ENCODE measurements at places on chromosomes 4 and X.

GRCh38 chrX:13875572-13875971 is 58.7 kb upstream of the GPM6B start:
- H3K4me3 ChIP-seq, result no peak overlapping the region
- H3K27ac ChIP-seq, result no peak overlapping the region
- no peaks in the 10 kb centered on the region for H3K36me3 ChIP-seq
- H3K4me1 ChIP-seq, result no peaks in the 10 kb centered on the region
- no peak for DNase-seq

DNA sequence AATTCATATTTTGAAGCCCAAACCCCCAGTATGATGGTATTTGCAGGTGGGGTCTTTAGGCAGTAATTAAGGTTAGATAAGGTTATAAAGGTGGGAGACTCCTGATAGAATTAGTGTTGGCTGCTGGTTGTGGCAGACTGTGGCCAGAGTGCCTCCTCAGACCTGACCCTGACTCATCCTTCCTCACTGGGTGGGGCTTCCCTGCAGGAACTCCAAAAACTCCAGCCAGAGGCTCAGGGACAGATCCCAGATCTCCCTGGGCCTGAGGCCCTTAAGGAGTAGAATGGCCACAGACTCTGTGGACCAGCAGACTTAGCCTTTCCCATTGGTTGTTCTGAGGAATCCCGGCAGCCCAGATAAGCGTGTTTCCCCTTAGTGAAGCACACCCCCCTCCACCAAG is 463.0 kb upstream of the CPEB2 start:
- H3K27ac ChIP-seq, result no peak overlapping the region
- H3K27me3 ChIP-seq, result peaks cover 10% of the 10 kb centered on the region
- no peak for DNase-seq
- no peak overlapping the region for H3K4me3 ChIP-seq
- H3K4me1 ChIP-seq, result no peaks in the 10 kb centered on the region

DNA sequence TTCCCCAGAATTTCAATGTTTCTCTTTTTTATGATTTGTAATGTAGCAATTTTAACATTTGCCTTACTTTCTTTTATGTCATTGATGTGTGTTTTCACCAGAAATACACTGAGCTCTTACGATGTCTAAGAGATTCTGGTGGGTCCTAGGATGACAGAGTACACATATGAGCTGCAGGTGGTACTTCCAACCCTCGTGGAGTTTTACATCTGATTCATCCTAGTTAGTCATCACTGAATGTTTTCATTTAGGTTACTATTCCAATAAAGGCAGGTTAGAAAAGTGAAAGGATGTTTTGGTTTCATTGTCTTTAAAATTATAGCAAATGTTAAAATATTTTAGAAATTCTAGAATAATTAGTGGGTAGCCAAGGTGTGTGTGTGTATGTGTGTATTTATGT is 605.9 kb downstream of the ADGRL3 start:
- no peaks in the 10 kb centered on the region for H3K4me1 ChIP-seq
- no peak overlapping the region for H3K27ac ChIP-seq
- no peak overlapping the region for H3K4me3 ChIP-seq
- no peaks in the 10 kb centered on the region for H3K36me3 ChIP-seq
- no peak for DNase-seq

GRCh38 chr4:13597141-13597540 is 30.4 kb downstream of the BOD1L1 start:
- DNase-seq, result no peak
- no peak overlapping the region for H3K4me3 ChIP-seq
- H3K4me1 ChIP-seq, result no peaks in the 10 kb centered on the region
- no peak overlapping the region for H3K27ac ChIP-seq
- no peaks in the 10 kb centered on the region for H3K27me3 ChIP-seq
- H3K36me3 ChIP-seq, result peaks cover 23% of the 10 kb centered on the region

- H3K36me3 ChIP-seq, result no peaks in the 10 kb centered on the region
- peaks cover 43% of the 10 kb centered on the region for H3K27me3 ChIP-seq
- H3K4me3 ChIP-seq, result peak overlapping the region; percentile 66
- no peak overlapping the region for H3K27ac ChIP-seq
- DNase-seq, result peak; percentile 70
- H3K4me1 ChIP-seq, result peaks cover 8% of the 10 kb centered on the region
Measured at GRCh38 chr4:37453281-37453998, 208.9 kb downstream of the NWD2 start.

- no peak for DNase-seq
- peaks cover 7% of the 10 kb centered on the region for H3K4me1 ChIP-seq
- no peak overlapping the region for H3K27ac ChIP-seq
Measured at GRCh38 chrX:10622197-10622596, 1.8 kb upstream of the MID1 start.

GRCh38 chrX:140664939-140665338 is 44.6 kb upstream of the LINC00632 start:
- H3K36me3 ChIP-seq, result no peaks in the 10 kb centered on the region
- DNase-seq, result no peak
- no peaks in the 10 kb centered on the region for H3K4me1 ChIP-seq
- no peak overlapping the region for H3K4me3 ChIP-seq

DNA sequence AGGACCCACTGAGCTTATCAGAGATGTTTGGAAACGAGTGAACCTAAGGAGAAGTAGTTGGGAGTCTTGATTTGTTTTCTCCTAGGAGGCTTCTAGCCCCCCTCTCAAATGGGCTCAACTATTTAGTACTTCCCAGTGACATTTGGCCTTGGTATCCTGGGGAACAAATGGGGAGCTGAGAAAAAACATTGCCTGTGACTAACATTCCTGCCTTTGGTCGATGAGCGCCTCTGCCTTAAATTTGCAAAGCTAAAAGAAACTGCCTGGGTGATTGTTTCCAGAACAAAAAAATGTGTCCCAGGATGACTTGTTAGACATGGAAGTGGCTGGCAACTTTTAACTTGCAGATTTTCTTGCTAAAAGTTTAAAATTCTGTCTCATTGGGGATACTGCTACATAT is 58.8 kb upstream of the IGFBP7 start:
- H3K4me3 ChIP-seq, result no peak overlapping the region
- peaks cover 3% of the 10 kb centered on the region for H3K4me1 ChIP-seq

- no peak for DNase-seq
- H3K4me1 ChIP-seq, result no peaks in the 10 kb centered on the region
- no peaks in the 10 kb centered on the region for H3K27me3 ChIP-seq
- H3K4me3 ChIP-seq, result no peak overlapping the region
Measured at GRCh38 chr4:133801883-133802282, 399.7 kb downstream of the PABPC4L start.

GRCh38 chrX:54745676-54746075 is 52.4 kb downstream of the ITIH6 start:
- no peak for DNase-seq
- H3K4me3 ChIP-seq, result no peak overlapping the region
- no peaks in the 10 kb centered on the region for H3K4me1 ChIP-seq
- H3K36me3 ChIP-seq, result no peaks in the 10 kb centered on the region
- H3K27me3 ChIP-seq, result no peaks in the 10 kb centered on the region

- H3K4me3 ChIP-seq, result no peak overlapping the region
- H3K4me1 ChIP-seq, result no peaks in the 10 kb centered on the region
- peaks cover 7% of the 10 kb centered on the region for H3K36me3 ChIP-seq
- no peaks in the 10 kb centered on the region for H3K27me3 ChIP-seq
- no peak for DNase-seq
Measured at GRCh38 chrX:85859426-85859825, 187.9 kb downstream of the CHM start.

DNA sequence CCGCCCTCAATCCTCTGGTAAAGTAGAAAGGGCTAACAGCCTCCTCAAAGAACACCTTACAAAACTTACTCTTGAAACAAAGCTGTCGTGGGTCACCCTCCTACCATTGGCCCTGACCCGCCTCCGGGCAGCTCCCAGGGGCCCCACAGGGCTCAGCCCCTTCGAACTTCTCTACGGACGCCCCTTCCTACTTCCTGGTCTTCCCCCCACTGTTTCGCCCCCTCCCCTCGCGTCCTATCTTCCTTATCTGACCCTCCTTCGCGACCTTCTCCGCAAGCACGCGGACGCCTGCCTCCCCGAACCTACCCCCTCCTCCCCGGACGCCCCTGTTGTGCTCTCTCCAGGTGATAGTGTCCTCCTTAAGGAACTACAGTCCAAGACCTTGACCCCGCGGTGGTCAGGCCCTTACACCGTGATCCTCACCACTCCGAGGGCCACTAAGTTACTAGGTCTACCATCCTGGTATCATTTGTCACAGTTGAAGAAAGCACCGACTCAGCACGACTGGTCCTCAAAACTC is 963.1 kb downstream of the RPA4 start:
- no peak overlapping the region for H3K27ac ChIP-seq
- no peak overlapping the region for H3K4me3 ChIP-seq
- H3K4me1 ChIP-seq, result no peaks in the 10 kb centered on the region
- H3K36me3 ChIP-seq, result no peaks in the 10 kb centered on the region
- no peaks in the 10 kb centered on the region for H3K27me3 ChIP-seq

DNA sequence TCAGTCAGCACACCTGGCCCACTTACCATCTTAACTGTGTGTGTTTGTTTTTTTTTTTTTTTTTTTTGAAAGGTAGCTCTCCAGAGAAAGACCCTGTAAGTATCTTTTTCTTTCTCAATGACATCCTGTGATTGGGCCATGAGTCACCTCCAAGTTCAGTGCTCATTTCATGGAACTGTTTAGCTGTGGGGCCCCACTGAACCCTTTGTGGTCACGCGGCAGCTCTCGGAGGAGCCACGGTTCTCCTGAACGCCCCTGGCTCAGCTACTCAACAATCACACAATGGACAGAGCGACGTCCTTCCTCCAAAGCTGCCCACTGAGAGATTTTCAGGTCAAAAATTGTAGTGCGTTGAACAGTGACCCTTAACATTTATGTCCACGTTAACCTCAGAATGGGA is 14.2 kb upstream of the IL3RA start:
- no peaks in the 10 kb centered on the region for H3K36me3 ChIP-seq
- peaks cover 34% of the 10 kb centered on the region for H3K27me3 ChIP-seq
- H3K4me3 ChIP-seq, result peak overlapping the region; percentile 37

DNA sequence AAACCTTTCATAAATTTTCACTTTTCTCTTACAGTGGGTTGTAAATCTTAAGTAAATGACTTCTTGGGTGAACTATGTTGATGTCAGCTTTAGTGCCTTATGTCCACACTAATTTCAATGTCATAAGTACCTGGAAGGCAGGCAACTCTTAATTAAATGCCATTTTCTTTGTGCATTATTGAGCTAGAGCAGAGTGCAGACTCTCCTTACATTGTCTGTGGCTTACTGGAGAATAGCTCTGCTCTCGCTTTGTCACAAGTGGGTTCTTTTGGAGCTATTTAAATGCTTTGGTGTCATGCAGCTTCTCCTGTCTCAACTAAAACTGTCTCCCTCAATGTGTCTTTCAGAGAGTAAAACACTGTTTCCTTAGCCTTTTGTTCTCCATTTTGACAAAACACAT is 411.6 kb downstream of the STIM2 start:
- H3K4me3 ChIP-seq, result no peak overlapping the region
- no peak overlapping the region for H3K27ac ChIP-seq
- no peaks in the 10 kb centered on the region for H3K36me3 ChIP-seq
- H3K27me3 ChIP-seq, result peaks cover 4% of the 10 kb centered on the region
- no peak for DNase-seq

DNA sequence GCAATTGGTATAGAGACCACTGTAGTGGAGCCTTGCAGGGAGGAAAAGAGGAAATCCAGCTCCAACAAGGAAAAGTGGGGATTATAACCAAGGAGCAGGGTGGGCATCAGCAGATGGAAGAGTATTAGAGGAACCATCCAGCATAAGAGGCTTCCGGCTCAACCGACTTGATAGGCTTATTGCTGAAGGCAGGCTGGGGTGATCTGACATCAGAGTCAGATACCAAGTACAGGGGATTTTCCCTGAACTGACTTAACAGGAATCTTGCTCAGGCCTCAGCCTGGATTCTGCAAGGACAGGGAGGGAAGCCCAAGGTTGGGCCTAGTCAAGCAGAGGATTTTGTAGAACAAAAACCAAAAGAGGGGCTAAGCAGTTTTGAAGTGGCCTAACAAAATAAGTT is 129.6 kb downstream of the DCLK2 start:
- peaks cover 4% of the 10 kb centered on the region for H3K27me3 ChIP-seq
- H3K4me3 ChIP-seq, result no peak overlapping the region
- H3K4me1 ChIP-seq, result peaks cover 2% of the 10 kb centered on the region
- no peak for DNase-seq
- H3K36me3 ChIP-seq, result no peaks in the 10 kb centered on the region
- H3K27ac ChIP-seq, result no peak overlapping the region

- DNase-seq, result no peak
- H3K27me3 ChIP-seq, result peaks cover 3% of the 10 kb centered on the region
- no peak overlapping the region for H3K4me3 ChIP-seq
- H3K4me1 ChIP-seq, result no peaks in the 10 kb centered on the region
- no peaks in the 10 kb centered on the region for H3K36me3 ChIP-seq
- H3K27ac ChIP-seq, result no peak overlapping the region
Measured at GRCh38 chr4:66872661-66873060, 672.6 kb downstream of the CENPC start.

GRCh38 chrX:71183341-71183740 is 38.7 kb downstream of the NLGN3 start:
- H3K4me3 ChIP-seq, result no peak overlapping the region
- H3K4me1 ChIP-seq, result peaks cover 12% of the 10 kb centered on the region
- no peaks in the 10 kb centered on the region for H3K27me3 ChIP-seq
- peaks cover 3% of the 10 kb centered on the region for H3K36me3 ChIP-seq
- no peak for DNase-seq

DNA sequence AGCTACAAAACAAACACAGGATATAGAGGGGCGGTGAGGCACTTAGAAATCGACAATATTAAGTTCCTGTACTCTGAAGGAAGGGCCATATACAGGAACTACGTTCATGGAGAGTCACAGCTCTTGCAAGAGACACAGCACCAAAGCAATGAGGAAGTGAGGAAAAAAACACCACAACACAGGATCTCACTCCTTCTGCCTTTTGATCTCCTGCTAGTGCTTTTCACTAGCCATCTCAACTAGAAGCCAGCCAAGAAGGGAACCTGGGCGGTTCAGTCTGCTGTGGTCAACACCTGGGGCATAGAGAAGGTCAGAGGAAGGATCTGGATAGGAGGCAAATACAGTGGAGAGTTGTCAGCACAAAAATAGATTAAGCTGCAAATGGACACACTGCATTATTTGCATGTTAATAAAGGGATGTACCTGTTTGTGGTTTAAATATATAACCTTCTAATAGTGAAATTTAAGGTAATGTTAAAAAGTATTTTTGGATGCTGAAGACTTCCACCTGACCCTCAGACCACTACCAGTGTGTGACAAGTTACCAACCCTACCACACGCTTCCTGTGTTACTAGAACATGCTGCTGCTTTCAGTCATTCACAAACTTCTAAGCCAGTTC is 104.6 kb downstream of the DTHD1 start:
- H3K4me3 ChIP-seq, result no peak overlapping the region
- DNase-seq, result peak; percentile 25
- peak overlapping the region; percentile 78 for H3K27ac ChIP-seq
- H3K36me3 ChIP-seq, result no peaks in the 10 kb centered on the region
- H3K4me1 ChIP-seq, result peaks cover 14% of the 10 kb centered on the region

Data from activated naive CD8-positive, alpha-beta T cell treated with anti-CD3 and anti-CD28 coated beads for 36 hours (primary cell).